Anterior cingulate cortex (tissue), 58 donors: ENCODE measurements at places on chromosomes 5 and 9.

- no peak for DNase-seq
These were observed 336.8 kb downstream of the GLIS3 start for GRCh38 chr9:3962971-3963642.

GRCh38 chr5:160702934-160703333, 149.1 kb downstream of the ATP10B start:
- no peak for DNase-seq

DNA sequence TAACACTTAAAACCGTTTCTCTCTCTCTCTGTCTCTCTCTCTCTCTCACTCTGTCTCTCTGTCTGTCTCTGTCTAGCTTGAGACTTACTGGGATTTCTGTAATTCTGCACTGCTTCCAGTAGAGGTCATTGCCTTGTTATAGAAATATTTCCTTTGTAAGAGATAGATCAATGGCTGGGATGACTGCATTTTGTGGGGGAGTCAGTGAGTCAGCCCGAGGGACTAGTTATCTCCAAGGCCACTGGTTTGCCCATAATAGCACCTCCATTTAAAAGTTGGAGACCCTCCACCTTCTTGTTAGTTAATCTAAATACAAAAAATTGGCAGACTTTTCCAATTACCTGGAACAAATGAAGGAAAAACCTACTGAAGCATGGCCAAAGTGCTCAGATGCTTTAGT, 547.2 kb downstream of the LRRC70 start:
- no peak for DNase-seq

- DNase-seq: no peak
These were observed 17.3 kb downstream of the CMBL start for GRCh38 chr5:10290438-10290837.

DNA sequence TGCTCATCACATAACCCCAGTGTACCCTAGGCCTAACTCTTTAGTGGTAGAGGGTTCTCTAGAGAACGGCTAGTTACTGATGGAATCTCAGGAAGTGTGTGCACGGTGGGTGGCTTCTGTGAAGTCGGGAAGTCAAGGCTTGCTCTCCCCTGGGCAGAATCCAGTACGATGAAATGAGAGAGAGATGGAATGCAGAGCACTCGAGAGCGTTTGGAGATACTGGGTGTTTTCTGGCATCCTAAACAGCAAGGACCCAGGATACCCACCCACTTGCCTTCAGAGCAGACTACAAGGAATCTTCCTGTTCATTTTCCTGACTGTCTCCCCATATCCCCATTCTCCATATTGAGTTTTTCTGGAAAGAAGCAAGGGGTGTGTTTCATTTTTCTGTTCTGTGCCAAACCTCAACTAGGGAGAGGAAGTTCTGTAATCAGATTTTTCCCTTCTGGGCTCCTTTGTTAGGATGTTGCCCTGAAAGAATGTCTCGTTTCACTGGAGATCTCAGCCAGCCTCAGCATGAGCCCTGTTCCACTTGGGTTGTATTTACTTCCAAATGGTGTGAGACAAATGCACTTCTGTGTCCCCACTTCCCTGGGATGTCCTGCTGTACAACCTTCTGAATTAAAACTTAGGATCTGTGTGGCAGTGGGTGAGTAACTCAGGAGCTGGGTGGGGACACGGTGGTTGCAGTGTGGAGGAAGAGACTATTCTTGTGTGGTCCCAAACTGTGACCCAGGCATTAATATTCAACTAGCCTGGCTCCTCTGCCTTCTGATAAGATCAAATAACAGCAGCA, 108.9 kb upstream of the SPRY4 start:
- no peak for DNase-seq

- DNase-seq: no peak
These were observed 10.9 kb upstream of the LAMC3 start for GRCh38 chr9:130997925-130998596.

- DNase-seq: no peak
These were observed 183.6 kb upstream of the TNC start for GRCh38 chr9:115301581-115301980.

DNA sequence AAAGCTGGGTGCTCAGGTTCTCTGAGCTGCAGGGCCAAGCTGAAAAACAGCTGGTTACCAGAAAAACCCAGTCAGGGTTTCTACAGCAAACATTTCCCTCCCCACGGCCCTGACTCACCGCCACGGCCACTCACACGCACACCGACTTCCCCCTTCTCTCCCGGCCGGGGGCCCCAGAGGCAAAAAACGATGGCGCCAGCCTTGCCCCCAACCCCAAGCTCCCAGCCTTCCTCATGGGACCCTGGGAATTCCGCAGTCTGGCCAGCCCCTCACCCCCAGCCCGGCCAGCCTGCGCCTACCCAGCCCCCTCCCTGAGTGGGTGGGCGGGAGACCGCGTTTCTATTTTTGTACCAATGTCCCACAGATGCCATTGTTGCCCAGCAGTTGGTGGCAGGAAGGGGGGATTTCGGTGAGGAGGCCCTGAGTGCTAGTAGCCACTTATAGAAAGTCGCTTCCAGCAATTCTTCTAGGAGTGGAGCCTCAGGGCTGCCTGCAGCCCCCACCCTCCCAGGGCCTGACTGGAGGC, 18.4 kb downstream of the ENG start:
- no peak for DNase-seq
